ENCODE measurements at places on chromosomes 2 and 18. TPM values are rescaled to one million over a fixed set of nuclear protein-coding genes. Genes with fewer than 3 reads are reported as not detected.

GRCh38 chr2:63050334-63051041 lies at the start of gene OTX1:
TSS of gene OTX1 (plus strand) at chr2:63050830. CDS start at chr2:63052991, 2,161 bp downstream.
- DNase-seq: peak; percentile 97
- peaks cover 26% of the 10 kb centered on the region for H3K36me3 ChIP-seq
- peaks cover 2% of the 10 kb centered on the region for H3K4me1 ChIP-seq
- no peaks in the 10 kb centered on the region for H3K27me3 ChIP-seq

DNA sequence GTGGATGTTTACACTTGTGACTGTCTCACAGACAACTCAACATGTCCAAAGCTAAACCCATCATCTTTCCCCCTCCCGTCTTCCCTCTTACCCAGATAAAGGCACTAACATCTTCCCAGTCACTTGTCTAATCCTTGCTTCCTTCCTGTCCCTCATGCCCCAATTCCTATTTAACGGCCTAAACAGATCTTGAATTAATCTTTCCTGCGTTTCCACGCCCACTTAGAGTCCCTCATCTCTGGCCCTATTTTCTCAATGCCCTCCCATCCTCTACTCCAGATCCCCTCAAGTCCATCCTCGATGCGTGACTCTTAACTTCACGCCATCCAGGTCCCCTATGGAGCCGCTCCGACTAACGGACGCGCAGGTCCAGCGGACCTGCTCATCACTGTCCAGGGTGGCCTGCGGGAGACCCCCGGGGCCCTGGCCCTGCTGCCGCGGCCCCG lies 682 bp upstream of the SCLY start:
- H3K27me3 ChIP-seq: no peaks in the 10 kb centered on the region
- peak overlapping the region; percentile 82 for H3K27ac ChIP-seq
- DNase-seq: no peak
- peak overlapping the region; percentile 74 for H3K4me3 ChIP-seq

DNA sequence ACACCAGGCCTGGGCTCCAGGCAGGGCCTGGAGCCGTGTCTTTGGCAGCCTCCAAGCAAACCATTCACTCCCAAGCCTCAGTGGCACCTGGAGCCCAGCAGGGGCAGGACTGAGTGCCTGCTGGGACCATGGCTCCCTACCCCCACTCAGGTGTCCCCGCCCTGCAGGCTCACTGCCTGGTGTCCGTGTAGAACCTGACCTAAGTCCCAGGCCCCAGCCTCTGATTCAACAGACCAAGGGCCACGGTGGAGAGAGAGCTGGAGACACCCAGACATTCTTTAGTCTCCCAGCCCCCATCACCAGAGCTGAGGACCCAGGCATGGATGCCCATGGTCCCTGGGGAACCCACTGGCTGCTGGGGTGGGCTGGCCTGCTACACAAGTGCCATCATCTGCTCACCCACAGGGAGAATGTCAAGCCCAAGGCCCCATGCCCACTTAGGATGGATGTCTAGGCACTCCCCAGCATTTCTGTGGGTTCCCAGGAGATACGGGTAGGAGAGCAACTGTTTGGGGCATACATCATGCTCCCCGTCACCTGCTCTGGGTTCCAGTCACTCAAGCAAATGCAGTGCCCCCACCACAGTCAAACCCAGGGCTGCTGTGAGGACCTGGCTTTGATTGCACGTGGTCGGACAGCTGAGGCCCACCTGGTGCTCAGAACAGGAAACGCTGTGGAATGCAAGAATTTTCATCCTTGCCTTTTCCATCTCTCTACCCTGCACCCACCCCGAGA lies 42.9 kb upstream of the ATG16L1 start:
- no peaks in the 10 kb centered on the region for H3K36me3 ChIP-seq
- H3K27me3 ChIP-seq: no peaks in the 10 kb centered on the region
- DNase-seq: no peak
- no peaks in the 10 kb centered on the region for H3K4me1 ChIP-seq
- no peak overlapping the region for H3K27ac ChIP-seq

DNA sequence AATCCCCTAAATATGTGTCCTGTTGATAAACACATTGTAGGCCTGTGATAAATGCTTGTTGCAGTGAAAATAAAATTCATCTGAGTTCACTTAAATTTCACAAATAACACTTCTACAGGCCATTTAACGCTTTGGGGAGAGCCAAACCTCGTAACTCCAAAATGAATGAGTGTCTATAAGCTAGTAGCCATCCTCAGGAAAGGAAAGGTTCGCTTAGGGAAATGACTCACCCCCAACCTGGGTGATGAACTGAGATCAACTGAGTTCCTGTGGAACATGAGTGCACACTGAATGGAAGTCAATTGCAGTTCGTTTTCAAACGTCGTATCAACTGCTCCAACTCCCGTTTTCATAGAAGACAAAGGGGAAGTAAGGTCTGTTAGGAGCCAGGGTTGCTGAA lies 527.6 kb upstream of the ID2 start:
- no peak overlapping the region for H3K27ac ChIP-seq
- no peak for DNase-seq
- H3K4me3 ChIP-seq: no peak overlapping the region
- peaks cover 32% of the 10 kb centered on the region for H3K27me3 ChIP-seq
- H3K36me3 ChIP-seq: no peaks in the 10 kb centered on the region

GRCh38 chr2:9360701-9361100 lies 62.6 kb downstream of the ITGB1BP1 start:
- no peak overlapping the region for H3K27ac ChIP-seq
- H3K4me1 ChIP-seq: no peaks in the 10 kb centered on the region
- H3K36me3 ChIP-seq: no peaks in the 10 kb centered on the region
- DNase-seq: no peak

DNA sequence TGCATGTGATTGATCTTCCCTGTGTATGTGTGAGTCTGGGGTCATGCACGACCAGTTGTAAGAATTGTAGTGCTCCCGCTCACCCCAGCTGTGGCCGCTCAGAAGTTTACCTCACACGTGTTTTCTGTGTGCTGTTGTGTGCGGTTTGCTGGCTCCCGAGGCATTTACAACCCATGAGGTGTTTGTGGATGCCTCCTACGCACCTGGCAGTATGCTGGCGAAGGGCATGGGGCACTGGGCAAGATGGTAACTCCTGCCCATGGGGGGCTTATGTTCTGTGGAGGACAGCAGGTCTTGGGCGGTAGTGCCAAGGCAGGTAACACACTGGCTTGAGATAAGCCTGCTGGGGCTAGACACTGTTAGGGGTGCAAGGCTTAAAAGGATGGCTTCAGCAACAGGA lies 102.6 kb upstream of the HS6ST1 start:
- H3K4me1 ChIP-seq: no peaks in the 10 kb centered on the region
- no peak overlapping the region for H3K4me3 ChIP-seq
- peaks cover 7% of the 10 kb centered on the region for H3K27me3 ChIP-seq
- no peak for DNase-seq
- H3K36me3 ChIP-seq: no peaks in the 10 kb centered on the region
- no peak overlapping the region for H3K27ac ChIP-seq

DNA sequence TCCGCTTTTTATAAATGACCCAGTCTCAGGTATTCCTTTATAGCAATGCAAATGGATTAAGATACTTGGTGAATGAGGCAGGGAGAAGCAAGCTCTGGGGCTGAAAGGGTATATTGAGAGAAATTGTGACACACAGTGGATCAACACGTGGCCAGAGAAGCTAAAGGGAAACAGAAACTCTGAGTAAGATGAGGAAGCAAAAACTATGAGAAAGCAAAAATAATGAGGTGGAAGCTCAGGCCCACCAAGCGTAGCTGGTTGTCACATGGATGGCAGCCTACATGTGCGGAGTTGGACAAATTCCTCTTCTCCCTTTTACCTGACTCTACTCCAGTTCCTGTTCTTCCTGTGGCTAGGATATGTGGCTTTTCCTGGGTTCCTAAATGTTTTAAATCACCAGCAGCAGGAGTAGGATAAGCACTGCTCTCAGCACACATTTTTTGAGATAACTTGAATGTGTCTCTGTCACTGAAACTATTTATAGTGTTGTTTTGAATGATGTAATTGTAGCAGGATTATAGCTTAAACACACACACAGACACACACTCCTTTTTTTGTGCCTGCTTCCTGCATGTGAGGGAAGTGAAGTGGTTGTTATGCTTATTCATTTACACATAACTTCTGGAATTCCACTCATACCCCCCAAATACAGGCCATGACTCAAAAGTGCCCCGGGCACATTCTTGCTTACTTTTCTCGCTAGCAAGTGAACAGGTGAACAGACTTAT lies 30.1 kb upstream of the EPC2 start:
- no peaks in the 10 kb centered on the region for H3K4me1 ChIP-seq
- H3K4me3 ChIP-seq: no peak overlapping the region
- DNase-seq: peak; percentile 35

DNA sequence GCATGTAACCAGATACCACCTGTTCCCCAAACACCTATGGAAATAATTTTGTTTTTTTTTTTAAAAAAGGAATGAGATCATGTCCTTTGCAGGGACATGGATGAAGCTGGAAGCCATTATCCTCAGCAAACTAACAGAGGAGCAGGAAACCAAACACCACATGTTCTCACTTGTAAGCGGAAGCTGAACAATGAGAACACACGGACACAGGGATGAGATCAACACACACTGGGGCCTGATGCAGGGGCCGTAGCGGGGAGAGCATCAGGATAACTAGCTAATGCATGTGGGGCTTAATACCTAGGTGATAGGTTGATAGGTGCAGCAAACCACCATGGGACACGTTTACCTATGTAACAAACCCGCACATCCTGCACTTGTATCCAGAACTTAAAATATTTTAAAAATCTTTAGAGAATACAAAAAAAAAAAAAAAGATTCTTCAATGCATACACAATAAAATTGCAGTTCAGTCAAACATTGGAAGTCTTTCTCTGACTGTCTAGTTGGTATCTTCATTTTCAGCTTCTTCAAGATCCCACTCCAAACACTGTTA lies 11.6 kb upstream of the CASP10 start:
- H3K36me3 ChIP-seq: peaks cover 3% of the 10 kb centered on the region
- H3K27ac ChIP-seq: no peak overlapping the region
- DNase-seq: no peak

DNA sequence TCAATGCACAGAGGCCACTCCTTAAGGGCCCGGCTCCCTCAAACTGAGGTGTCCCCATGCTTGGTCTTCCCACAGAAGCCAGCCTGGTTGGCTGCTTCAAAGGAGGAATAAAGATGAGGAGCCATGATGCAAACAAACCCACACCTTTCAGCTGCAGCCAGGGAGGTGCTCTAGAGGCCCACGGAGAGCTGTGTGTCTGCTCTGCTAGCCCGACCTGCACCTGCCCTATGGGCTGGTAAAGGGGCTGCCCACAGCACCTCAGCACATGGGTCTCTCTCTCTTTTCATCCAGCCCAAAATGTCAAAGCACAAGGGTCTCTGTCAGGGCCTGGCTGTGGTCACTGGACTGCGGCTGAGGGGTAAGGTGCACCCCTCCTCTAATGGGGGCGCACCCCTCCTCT lies 132.1 kb downstream of the MSH2 start:
- peaks cover 1% of the 10 kb centered on the region for H3K4me1 ChIP-seq
- peaks cover 6% of the 10 kb centered on the region for H3K27me3 ChIP-seq
- H3K36me3 ChIP-seq: no peaks in the 10 kb centered on the region
- no peak for DNase-seq
- H3K4me3 ChIP-seq: no peak overlapping the region

DNA sequence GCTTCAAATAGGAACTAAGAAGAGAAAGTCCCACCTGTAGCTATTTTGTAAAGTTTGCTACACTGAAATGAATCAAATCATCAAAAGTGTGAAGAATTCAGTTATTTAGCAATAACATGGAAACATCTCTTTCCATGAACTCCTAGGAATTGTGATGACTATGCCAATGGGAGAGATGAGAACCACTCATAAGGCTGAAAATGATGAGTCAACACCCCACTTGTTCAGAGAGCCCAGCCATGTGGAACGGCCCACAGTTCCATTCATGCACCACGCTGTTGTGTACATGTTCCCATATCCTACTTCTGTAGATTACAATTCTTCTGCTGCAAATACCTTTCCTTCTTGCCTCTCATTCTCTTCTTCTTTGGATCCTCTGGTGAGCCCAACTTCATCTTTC lies 645.5 kb upstream of the ID2 start:
- no peaks in the 10 kb centered on the region for H3K4me1 ChIP-seq
- no peak for DNase-seq
- no peaks in the 10 kb centered on the region for H3K36me3 ChIP-seq
- H3K27me3 ChIP-seq: peaks cover 11% of the 10 kb centered on the region
- H3K4me3 ChIP-seq: no peak overlapping the region

GRCh38 chr2:231259104-231259503 lies 60.7 kb downstream of the ARMC9 start:
- no peaks in the 10 kb centered on the region for H3K36me3 ChIP-seq
- H3K4me1 ChIP-seq: no peaks in the 10 kb centered on the region
- H3K27ac ChIP-seq: no peak overlapping the region
- peaks cover 43% of the 10 kb centered on the region for H3K27me3 ChIP-seq
- no peak for DNase-seq
- H3K4me3 ChIP-seq: no peak overlapping the region

DSG4 gene
- total RNA-seq: not detected

ACVR1C gene
- total RNA-seq: 0.58 TPM

GALNT5 gene
- 47.4 TPM for total RNA-seq

GREB1 gene
- total RNA-seq: 0.42 TPM

SLC38A11 gene
- not detected for total RNA-seq

SPHKAP gene
- not detected for total RNA-seq

RGPD3 gene
- not detected for total RNA-seq

TGFA gene
- not detected for total RNA-seq

CCDC141 gene
- total RNA-seq: 0.09 TPM
